Cortex of kidney (tissue), 1 donor: ENCODE measurements at places on chromosomes 6 and 20.

- no peak for DNase-seq
Measured at GRCh38 chr6:4041480-4041879, 37.5 kb downstream of the FAM217A start.

DNA sequence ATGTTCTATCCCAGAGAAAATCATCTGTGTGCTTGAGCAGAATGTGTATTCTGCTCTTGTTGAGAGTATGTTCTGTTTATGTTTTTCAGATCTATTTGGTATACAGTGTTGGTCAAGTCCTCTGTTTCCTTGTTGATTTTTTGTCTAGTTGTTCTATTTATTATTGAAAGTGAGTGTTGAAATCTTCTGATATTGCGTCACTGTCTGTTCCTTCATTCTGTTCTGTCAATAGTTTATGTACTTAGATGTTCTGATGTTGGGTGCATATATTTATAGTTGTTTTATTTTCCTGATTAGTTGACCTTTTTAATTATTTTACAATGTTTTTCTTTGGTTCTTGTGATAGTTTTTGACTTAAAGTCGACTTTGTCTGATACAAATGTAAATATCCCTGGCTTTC lies 458.7 kb upstream of the HSF2 start:
- DNase-seq: no peak

DNA sequence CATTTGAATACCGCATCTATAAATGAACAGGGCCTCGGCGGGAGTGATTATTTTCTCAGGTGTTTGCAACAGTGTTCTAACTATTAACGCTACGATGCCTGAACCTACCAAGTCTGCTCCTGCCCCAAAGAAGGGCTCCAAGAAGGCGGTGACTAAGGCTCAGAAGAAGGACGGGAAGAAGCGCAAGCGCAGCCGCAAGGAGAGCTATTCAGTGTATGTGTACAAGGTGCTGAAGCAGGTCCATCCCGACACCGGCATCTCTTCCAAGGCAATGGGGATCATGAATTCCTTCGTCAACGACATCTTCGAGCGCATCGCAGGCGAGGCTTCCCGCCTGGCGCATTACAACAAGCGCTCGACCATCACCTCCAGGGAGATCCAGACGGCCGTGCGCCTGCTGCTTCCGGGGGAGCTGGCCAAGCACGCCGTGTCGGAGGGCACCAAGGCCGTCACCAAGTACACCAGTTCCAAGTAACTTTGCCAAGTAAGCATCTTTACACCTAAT lies 70.9 kb downstream of the HFE start:
- DNase-seq: no peak

- no peak for DNase-seq
Measured at GRCh38 chr20:62978561-62978943, 26.0 kb downstream of the SLC17A9 start.

GRCh38 chr6:84524636-84525035 lies 239.8 kb downstream of the TBX18 start:
- no peak for DNase-seq

DNA sequence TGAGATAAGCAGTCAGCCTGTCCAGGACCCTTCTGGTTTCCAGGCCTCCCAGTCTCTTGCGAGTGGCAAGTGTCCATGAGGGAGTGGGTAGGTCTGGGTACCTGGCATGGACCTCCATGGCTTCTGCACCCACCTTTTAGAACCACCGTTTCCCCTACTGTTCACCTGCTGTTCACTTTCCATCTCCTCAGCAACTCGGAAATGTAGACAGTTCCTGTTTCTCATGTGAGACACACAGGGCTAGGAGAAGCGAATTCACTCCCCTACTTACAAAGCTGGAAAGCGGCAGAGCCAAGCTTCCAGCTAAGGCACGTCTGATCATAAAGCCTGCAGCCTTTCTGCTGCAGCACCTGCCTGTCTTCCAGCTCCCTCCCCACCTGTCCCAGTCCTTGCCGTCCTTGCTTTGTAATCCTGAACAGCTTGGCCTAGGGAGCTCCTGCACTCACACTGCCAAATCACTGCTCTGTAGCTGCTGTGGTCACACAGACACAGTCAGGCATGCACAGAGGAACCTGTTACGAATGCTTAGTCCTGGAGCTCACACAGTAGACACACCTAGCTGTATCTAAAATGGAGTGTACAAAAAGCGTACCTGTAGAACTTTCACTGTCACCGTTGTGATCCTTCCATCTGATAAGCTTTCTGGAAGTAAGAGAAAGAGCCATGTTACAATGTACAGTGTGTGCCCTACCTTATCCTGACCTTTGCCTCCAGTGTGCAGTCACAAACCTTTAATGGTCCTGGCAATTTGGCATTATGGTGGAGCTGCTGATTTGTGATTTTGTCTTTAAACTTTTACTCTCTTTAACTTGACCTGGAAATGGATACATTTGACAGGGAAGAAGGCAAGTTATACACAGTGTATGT lies 294.1 kb downstream of the NRN1 start:
- no peak for DNase-seq

DNA sequence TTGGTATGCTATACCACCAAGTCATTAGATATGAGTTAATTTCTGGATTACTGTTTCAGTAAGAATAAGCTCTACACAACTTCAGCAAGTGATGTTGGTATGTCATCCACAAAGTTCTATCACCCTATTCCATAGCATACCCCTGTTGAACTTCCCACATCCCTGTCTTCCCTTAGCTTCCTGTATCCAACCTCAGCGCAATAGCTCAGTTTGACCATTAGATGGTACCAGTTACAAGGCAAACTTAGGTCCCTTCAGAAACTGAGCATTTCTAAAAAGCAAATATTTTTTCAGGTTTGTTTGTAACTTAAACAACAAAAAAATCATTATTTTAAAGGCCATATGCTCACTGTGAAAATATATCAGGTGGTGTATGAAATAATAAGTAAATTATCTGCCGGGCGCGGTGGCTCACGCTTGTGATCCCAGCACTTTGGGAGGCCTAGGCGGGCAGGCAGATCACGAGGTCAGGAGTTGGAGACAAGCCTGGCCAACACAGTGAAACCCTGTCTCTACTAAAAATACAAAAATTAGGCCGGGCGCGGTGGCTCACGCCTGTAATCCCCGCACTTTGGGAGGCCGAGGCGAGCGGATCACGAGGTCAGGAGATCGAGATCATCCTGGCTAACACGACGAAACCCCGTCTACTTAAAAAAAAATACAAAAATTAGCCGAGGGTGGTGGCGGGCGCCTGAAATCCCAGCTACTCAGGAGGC lies 8.8 kb upstream of the MOG start:
- no peak for DNase-seq

DNA sequence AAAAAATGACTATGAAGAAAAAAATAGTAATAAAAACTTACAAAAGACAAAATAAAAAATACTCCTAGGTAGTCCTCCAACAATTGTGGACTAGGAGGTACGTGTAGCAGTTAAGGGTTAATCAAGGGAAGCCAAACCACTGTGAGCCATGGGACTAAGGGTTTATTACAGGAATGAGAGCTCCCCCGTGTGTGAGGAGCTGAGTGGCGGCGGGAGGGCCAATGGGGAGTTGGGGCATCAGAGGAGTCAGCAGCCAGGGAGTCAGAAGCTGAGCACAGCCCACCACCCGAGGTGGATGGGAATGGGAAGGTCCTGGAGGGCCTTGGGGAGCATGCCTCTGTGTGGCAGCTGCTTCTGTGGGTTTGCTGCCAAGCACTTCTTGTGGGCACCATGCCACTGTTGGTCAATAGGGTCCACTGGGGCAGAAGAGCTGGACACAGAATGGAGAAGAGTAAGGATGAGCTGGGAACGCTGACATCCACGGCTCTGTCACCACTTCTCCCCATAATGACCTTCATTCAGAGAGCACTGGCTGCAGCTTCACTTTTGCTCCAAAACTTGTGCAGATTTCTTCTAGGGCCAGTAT lies 373.3 kb downstream of the CDKAL1 start:
- DNase-seq: no peak
